ENCODE measurements at places on chromosomes 11 and 22.

GRCh38 chr11:118530683-118531596 lies at the start of gene TMEM25:
TSS of gene TMEM25 (plus strand) at chr11:118531192. CDS start at chr11:118531802, 610 bp downstream.
- no peak for DNase-seq

- no peak for DNase-seq
Measured at GRCh38 chr11:11239959-11240358, 113.1 kb downstream of the CSNK2A3 start.

DNA sequence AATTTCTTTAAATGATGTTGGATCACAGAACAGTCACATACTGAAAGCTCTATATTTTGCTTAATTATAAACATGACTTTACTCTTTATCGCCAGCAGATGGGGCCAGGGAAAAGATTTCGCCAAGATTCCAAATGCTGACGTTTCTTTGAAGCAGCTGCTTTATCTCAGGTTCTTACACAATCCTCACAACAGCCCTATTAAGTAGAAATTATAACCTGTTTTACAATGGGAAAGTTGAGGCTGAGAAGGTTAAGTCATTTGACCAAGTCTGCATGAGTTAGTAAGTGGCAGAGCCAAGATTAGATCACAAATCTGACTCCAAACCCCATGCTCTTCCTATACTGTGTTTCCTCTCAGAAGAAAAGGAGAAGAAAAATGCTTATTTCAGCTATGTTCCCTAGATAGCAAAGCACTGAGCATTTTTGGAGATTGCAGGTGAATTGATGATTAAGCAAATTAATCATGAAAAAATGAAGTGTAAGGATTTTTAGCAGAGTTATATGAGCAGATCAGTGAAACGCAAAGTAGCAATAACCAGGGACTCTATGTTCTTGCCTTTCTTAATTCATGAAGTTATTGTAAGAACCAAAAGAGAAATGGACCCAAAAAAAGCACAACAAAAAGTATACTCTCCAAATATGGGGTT lies 79.0 kb downstream of the AASDHPPT start:
- no peak for DNase-seq

DNA sequence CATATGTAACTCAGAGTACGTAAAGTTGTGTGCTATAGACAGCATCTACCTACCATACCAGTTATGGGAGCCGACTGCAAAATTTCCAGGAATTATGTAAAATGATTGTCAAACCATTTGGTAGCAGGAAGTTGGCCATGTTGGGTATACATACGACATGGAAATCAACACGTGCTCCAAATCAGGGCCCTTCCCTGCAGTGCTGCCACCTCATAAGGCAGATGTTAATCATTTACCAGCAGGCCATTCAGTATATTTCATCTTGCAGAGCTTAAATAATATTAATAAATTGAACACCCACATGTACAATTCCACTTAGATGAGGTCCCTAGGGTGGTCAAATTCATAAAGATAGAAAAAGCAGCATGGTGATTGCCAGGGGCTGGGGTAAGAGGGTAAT lies 9.8 kb downstream of the MS4A18 start:
- DNase-seq: no peak

DNA sequence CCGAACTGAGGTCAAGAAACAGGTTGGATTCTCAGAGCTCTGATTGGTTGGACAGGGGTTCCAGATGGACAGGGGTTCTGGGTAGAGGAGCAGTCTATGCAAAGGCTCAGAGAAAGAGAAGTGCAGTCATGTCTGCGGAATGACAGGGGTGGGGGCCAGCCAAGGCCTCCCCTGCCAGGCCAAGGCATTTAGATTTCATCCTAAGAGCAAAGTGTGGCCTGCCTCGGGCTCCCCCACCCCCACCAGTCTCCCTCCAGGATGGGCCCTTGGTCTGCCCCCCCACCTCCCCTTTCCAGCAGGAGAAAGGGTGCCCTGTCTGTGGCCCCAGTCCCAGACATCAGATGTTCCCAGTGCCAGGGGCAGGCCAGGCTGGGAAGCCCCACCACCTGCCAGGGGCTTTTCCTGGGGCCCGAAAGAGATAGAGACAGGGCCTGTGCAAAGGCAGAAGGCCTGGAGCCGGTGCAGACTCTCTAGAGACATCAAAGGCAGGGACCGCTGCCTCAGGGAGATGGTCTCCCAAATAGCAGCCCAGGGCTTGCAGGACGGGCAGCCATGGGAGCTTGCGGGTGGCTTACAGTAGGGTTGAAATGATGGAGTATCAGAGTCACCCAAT lies 9.4 kb downstream of the SUSD2 start:
- DNase-seq: no peak

GRCh38 chr11:117766026-117766425 lies 31.0 kb downstream of the DSCAML1 start:
- DNase-seq: no peak
